ENCODE measurements at places on chromosomes 13 and 19. TPM values are rescaled to one million over a fixed set of nuclear protein-coding genes. Genes with fewer than 3 reads are reported as not detected.

KCNC3 gene
- total RNA-seq, result 0.53 TPM

ATP4B gene
- not detected for total RNA-seq

CACNG6 gene
- total RNA-seq, result 0.43 TPM

PDCD2L gene
- 7.0 TPM for total RNA-seq

NRTN gene
- 0.07 TPM for total RNA-seq

POU2F2 gene
- 0.26 TPM for total RNA-seq

ZNF415 gene
- total RNA-seq, result 9.5 TPM
